ENCODE measurements at places on chromosomes 5 and 9. TPM values are rescaled to one million over a fixed set of nuclear protein-coding genes. Genes with fewer than 3 reads are reported as not detected.

- no peak overlapping the region for H3K27ac ChIP-seq
- no peaks in the 10 kb centered on the region for H3K36me3 ChIP-seq
- no peaks in the 10 kb centered on the region for H3K4me1 ChIP-seq
- H3K4me3 ChIP-seq = no peak overlapping the region
- no peaks in the 10 kb centered on the region for H3K27me3 ChIP-seq
These were observed 98.1 kb downstream of the APBA1 start for GRCh38 chr9:69574057-69574456.

- no peak for DNase-seq
- no peak overlapping the region for H3K4me3 ChIP-seq
- no peak overlapping the region for H3K27ac ChIP-seq
- no peaks in the 10 kb centered on the region for H3K36me3 ChIP-seq
These were observed 94.0 kb downstream of the COL5A1 start for GRCh38 chr9:134735441-134736175.

- no peak overlapping the region for H3K27ac ChIP-seq
- DNase-seq = no peak
- no peak overlapping the region for H3K4me3 ChIP-seq
These were observed 11.3 kb upstream of the UBAP2 start for GRCh38 chr9:34059954-34060353.

Gene FBXL7
- not detected for total RNA-seq

- H3K4me1 ChIP-seq = peaks cover 37% of the 10 kb centered on the region
- no peak for DNase-seq
- H3K27ac ChIP-seq = no peak overlapping the region
- H3K27me3 ChIP-seq = no peaks in the 10 kb centered on the region
- peaks cover 32% of the 10 kb centered on the region for H3K36me3 ChIP-seq
These were observed 20.0 kb downstream of the ITGA1 start for GRCh38 chr5:52807723-52808122.

GRCh38 chr5:33332804-33333203, 108.0 kb upstream of the TARS1 start:
- no peaks in the 10 kb centered on the region for H3K36me3 ChIP-seq
- DNase-seq = no peak
- H3K4me3 ChIP-seq = no peak overlapping the region
- no peaks in the 10 kb centered on the region for H3K4me1 ChIP-seq

Gene PLAA
- 30.5 TPM for total RNA-seq

- H3K4me3 ChIP-seq = peak overlapping the region; percentile 2
- no peaks in the 10 kb centered on the region for H3K27me3 ChIP-seq
- DNase-seq = no peak
- H3K4me1 ChIP-seq = peaks cover 62% of the 10 kb centered on the region
These were observed 52.5 kb downstream of the FNBP1 start for GRCh38 chr9:129990269-129991010.

GRCh38 chr5:147601652-147602051, 91.8 kb upstream of the DPYSL3 start:
- H3K27me3 ChIP-seq = no peaks in the 10 kb centered on the region
- H3K4me1 ChIP-seq = no peaks in the 10 kb centered on the region
- H3K27ac ChIP-seq = no peak overlapping the region
- no peaks in the 10 kb centered on the region for H3K36me3 ChIP-seq

DNA sequence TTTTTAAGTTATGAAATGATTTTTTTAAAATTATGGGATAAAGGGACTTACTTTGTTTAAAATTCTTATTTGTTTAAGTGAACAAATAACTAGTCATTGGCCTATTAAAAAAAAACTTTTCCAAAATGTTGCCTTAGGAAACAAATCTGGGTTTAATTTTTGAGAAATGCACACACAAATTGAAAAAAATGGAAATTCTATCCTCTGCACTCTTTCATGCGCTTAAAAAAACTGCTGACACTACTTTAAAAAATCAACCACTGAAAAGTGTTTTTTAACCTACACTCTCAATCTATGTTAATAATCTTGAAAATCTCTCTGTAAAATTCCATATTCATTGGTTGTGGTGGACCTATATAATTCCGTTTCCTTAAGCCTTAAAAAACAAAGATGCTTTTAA, 163.4 kb upstream of the DAB2 start:
- peaks cover 41% of the 10 kb centered on the region for H3K27me3 ChIP-seq
- no peak for DNase-seq
- no peak overlapping the region for H3K4me3 ChIP-seq
- no peaks in the 10 kb centered on the region for H3K36me3 ChIP-seq

DNA sequence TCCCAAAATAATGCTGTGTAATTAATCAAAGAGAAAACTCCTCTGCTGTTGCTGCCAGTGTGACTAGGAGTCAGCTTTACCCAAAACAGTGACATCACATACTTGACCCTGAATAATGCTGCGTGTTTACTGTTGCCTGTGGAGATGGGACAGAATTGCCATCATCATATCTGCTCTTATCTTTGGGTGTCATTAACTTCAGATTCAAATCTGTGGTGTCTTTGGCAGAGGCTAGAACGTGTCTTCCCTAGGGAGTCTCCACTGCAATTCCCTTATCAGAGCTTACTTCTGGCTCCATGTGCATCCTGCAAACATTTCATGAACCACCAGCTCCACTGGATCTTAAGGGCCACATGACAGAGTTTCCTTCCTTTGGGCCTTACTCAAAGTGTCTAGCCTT, 88.9 kb upstream of the MRPS30 start:
- no peaks in the 10 kb centered on the region for H3K27me3 ChIP-seq
- no peaks in the 10 kb centered on the region for H3K36me3 ChIP-seq
- no peak for DNase-seq
- H3K4me1 ChIP-seq = no peaks in the 10 kb centered on the region
- H3K27ac ChIP-seq = no peak overlapping the region
- no peak overlapping the region for H3K4me3 ChIP-seq

GRCh38 chr5:142184988-142185387, 76.4 kb downstream of the NDFIP1 start:
- no peaks in the 10 kb centered on the region for H3K27me3 ChIP-seq
- no peak overlapping the region for H3K4me3 ChIP-seq
- H3K4me1 ChIP-seq = peaks cover 15% of the 10 kb centered on the region
- H3K36me3 ChIP-seq = no peaks in the 10 kb centered on the region

Gene CDC14B
- 0.23 TPM for total RNA-seq

Gene TNFSF15
- total RNA-seq = 1.1 TPM

All from activated CD8-positive, alpha-beta T cell treated with anti-CD3 and anti-CD28 coated beads, Interleukin-2, amount 10 ng/mL, durations not matched to agents 7 days and 5 days (primary cell).